ENCODE measurements at places on chromosomes 4 and X. TPM values are rescaled to one million over a fixed set of nuclear protein-coding genes. Genes with fewer than 3 reads are reported as not detected.
A peak's percentile ranks its signal among the peaks of the same experiment; 100 is the strongest.

Gene SUV39H1
- total RNA-seq = 7.7 TPM

Gene ABLIM2
- total RNA-seq = 2.5 TPM

- DNase-seq = no peak
Observed at GRCh38 chr4:105569057-105569865, 16.8 kb downstream of the ARHGEF38 start.

DNA sequence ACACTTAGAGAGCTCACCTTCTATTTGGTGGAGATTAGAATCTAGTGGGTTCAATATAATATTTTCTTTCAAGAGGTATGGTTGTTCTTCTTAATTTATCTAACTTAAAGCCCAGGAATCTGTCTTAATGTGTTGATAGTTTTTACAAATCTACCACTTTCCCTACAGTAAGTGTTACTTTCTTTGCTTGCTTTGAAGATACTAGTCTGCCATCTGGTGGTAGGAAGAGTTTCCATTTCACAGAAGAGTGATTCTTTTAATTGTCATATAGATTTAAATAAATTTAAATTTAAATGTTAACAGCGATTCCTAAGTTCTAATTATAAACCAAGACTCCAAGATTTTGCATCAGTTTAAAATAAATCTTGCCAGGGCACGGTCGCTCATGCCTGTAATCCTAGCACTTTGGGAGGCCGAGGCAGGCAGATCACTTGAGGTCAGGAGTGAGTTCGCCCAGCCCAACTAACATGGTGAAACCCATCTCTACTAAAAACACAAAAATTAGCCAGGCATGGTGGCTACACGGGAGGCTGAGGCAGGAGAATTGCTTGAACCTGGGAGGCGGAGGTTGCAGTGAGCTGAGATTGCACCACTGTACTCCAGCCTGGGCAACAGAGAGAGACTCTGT, 43.5 kb downstream of the NUDT9 start:
- peak; percentile 68 for DNase-seq

All from CD4-positive, alpha-beta T cell (primary cell).